8988T (cell line): ENCODE measurements at places on chromosomes 13 and 19.

DNA sequence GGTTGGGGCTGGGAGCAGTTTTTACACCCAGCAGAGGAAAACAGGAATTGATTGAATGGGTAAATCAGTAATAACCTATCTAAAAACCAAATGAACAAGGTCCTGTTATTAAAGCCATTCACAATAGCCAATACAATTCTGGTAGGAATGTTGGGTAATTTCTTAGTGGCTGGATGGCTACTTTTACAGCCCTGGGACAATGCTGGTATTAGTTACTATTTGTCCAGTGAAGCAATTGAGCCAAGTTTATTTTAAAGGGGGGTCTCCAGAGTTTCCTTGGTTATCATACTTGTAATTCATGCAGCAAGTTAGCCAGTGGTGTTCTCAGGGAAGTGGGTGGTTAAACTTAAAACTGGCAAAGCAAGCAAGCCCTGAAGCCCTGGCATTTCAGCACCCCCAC is 92.3 kb upstream of the STARD13 start:
- no peak for DNase-seq

- no peak for DNase-seq
Observed at GRCh38 chr13:103133556-103133955, 67.3 kb upstream of the SLC10A2 start.

DNA sequence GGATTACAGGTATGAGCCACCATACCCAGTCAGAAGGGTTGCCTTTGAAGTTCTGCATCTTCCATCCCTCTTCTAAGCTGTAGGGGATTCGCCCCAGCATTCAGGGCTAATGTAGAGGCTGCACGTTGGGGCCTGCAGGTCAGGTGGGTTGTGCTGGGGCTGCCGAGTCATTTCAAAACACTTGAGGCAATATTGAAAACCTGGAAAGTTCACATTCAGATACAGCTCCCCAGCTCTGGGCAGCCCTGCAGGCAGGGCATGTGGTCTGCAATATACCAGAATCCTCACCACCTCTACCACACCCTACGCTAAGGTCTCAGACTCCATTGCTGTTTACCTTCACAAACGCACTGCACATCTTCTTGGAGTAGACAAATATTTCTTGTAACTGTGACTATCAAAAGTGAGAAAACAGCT is 24.6 kb downstream of the CCNE1 start:
- no peak for DNase-seq

GRCh38 chr19:45792470-45793177 is at the start of gene DMWD:
DMWD (minus strand) TSS chr19:45792845; CDS start chr19:45792756, 89 bp downstream.
- peak; percentile 78 for DNase-seq

DNA sequence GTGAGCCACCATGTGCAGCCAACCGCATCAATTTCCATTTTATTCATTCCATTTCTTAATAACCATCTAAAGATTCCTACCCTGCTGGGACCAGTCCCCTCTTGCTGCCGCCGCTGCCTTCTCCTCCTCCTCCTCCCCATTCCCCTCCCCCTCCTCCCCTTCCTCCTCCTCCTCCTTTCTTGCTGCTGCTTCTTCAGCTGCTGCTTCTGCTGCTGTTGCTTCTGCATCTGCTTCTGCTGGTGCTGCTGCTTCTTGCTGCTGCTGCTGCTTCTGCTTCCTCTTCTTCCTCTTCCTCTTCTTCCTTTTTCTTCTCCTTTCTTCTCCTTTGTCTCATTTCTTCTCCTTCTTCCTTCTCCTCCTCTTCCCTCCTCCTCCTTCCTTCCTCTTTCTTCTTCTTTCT is 20.0 kb upstream of the SPRYD7 start:
- no peak for DNase-seq

DNA sequence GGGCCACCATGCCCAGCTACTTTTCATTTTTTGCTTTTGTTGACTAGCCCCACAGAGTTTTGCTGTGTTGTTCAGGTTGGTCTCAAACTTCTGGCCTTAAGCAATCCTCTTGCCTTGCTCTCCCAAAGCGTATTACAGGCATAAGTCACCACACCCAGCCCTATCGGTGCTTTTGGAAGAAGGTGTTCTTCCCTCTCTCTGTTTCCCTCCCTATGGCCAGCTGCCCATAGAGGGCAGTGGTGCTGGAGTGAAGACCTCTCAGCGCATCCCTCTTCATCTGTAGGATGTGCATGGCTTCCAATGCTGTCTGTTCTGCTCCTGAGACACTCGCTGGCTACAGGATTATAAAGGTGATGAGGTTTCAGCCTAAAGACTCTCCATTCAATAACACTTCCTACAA is 1.3 kb upstream of the CD22 start:
- DNase-seq = no peak

GRCh38 chr13:30755678-30756077 is 20.3 kb downstream of the ALOX5AP start:
- DNase-seq = no peak

GRCh38 chr13:75929076-75929475 is 292.9 kb downstream of the LMO7 start:
- DNase-seq = no peak

DNA sequence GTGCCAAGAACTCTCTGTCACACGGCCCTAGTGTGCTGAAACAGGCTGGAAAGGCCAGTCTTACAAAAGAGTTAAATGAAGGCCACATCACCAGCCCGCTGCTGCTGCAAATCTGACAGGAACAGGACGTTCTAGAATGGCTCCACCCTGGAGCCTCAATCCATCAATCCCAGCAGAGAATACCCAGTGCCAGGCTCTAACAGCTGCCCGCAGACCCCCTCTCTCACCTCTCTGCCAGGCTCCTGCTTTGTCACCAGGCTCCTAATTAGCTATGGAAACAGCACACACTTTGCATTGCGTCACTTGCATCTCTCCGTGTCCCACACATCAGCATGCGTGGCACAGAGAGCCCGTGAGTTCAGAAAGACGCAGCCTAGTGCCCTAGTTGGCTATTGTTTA is 314.1 kb downstream of the FOXO1 start:
- DNase-seq = no peak

GRCh38 chr13:31282741-31283455 is 83.1 kb downstream of the B3GLCT start:
- no peak for DNase-seq

GRCh38 chr19:32828643-32829344 is 40.8 kb downstream of the SLC7A9 start:
- DNase-seq = no peak

- no peak for DNase-seq
Observed at GRCh38 chr13:106263801-106264200, 271.7 kb downstream of the EFNB2 start.

- DNase-seq = no peak
Observed at GRCh38 chr19:3978145-3978544, 7.1 kb downstream of the EEF2 start.
